ENCODE measurements at places on chromosomes 16 and 17.
A peak's percentile ranks its signal among the peaks of the same experiment; 100 is the strongest.

DNA sequence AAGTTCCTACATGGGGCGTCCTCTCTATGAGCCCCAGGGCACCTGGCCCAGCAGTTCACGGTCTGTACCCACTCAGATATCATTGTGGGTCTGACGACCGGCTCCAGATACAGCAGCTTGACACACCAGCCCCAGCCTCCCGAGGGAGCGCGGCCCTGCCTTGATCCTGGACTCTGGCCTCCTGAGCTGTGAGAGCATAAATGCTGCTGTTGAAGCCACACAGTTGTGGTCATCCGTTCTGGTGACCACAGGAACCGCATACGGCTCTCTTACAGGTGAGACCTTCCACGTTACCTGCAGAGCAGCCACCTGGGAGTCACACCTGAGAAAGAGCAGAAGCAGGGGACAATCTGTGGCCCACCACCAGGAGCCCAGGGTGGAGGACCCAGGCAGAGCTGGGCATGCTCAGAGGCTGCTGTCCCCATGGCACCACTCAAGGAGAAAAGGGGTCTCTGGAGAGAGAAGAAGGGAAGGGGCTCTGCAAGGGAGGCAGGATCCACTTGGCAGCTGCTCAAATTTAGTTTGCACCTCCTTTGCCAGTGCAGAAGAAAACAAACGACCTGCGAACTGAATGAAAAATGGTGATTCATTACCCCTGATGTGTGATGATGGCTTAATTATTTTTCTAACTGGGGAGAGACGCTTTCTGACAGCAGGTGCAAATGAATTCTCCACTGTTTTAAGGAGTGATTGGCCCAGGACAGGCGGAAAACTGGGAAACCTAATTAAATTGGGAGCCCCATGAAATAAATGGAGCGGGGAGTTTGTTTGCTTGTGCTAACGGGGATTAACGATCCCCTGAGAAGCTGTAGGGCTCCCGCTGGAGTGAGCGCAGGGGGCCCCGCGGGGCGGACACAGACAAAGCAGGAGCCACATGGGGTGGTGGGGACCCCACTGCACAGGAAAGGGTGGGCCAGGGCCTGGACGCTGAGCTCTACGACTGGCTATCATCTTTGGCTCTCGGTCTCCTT, 208.9 kb downstream of the RBFOX3 start:
- no peak for DNase-seq

DNA sequence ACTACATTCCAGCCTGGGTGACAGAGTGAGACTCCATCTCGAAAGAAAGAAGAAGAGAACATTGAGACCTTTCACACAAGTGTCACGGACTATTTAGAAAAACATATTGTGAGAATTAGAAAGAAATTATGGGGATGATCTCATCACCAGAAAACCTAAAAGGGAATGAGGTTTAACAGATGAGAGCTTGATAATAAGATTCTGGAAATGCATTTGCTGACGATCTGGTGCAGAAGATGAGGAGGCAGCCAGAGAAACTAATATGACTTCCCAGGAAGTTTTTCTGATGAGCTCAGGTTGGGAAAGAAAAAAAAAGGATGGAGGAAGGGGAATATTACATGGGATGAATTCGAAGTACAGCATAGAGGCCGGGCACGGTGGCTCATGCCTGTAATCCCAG, 10.8 kb upstream of the APOH start:
- DNase-seq: no peak

GRCh38 chr17:46125831-46126230, 67.4 kb downstream of the KANSL1 start:
- DNase-seq: no peak

- no peak for DNase-seq
Measured at GRCh38 chr16:54846766-54847165, 83.9 kb upstream of the IRX5 start.

DNA sequence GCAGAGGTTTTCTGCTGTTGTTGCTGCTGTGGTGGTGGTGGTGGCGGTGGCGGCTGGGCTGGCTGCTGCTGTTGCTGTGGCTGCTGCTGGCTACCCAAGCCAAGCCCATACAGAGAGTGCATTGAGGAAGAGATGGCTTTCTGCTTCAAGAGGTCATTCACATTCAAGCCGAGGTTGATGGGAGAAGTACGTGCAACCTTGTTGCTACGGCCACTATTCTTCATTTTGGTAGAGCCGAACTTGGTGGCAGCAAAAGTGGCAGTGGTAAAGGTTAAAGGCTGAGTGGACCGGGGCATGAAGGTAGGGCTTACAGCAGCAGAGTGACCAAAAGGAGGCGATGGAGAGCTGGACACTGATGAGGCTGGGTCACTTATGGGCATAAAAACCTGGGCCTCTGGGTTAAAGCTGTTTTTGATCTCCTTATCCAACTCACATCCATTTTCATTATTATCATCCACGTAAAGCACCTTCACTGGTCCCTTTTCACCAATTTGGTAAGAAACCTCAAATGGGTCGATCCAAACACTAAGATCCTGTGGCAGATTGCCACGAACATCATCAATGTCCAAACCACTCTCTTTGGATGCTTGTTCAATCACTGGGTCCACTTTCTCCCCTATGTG, 2.8 kb downstream of the TOB1 start:
- no peak for DNase-seq

GRCh38 chr17:61862105-61862574, 1.2 kb downstream of the BRIP1 start:
- DNase-seq: no peak

- no peak for DNase-seq
Measured at GRCh38 chr16:46975165-46975564, 1.7 kb upstream of the DNAJA2 start.

GRCh38 chr16:20920091-20920490, 19.5 kb downstream of the LYRM1 start:
- no peak for DNase-seq

- no peak for DNase-seq
Measured at GRCh38 chr16:23960081-23960885, 124.5 kb downstream of the PRKCB start.

GRCh38 chr17:31068291-31068690, 26.5 kb upstream of the NF1 start:
- DNase-seq: peak; percentile 57

GRCh38 chr17:2867441-2868424, 71.5 kb downstream of the RAP1GAP2 start:
- DNase-seq: no peak

DNA sequence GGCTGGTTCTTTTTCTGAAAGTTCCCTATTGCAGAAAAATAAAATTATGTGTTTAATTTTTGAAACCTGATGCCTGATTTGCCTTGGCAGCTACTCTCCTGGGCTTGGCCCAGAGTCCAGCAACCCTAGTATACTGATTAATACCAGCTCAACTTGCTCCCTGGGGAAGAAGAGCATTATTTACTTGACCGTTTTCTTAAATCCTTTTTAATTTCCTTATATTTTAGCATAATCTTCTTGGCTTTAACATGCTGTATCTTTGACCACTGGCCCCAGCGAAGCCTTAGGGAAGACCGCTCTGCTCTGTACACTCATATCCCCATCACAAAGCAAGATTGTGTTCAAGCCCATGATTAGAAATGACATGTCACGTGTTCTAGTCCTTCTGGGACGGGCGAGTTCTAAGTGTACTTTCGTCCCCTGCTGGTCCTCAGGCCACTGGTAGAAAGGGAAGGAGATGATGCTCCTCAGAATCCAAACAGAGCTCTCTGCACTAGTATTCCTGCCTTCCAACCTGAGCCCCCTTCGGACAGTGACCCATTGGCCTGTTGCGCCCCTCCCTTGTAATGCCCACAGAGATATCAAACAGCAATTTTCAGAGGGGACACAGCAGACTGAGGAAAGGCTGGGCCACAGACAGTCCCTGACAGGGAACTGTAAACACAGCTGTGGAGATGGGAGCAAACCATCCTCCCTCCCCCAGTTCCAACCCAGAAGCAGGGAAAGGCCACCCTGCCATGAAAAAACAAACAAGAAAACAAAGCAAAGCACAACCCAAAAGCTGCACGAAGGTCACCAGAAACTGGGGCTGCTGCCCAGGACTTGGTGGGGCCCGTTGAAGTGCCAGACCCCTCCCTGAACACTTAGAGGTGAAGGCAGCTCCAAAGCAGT, 4.3 kb upstream of the EZH1 start:
- no peak for DNase-seq

- no peak for DNase-seq
Measured at GRCh38 chr17:21500064-21500463, 123.9 kb downstream of the KCNJ12 start.

GRCh38 chr16:81431554-81432353, 12.9 kb upstream of the CMIP start:
- no peak for DNase-seq

DNA sequence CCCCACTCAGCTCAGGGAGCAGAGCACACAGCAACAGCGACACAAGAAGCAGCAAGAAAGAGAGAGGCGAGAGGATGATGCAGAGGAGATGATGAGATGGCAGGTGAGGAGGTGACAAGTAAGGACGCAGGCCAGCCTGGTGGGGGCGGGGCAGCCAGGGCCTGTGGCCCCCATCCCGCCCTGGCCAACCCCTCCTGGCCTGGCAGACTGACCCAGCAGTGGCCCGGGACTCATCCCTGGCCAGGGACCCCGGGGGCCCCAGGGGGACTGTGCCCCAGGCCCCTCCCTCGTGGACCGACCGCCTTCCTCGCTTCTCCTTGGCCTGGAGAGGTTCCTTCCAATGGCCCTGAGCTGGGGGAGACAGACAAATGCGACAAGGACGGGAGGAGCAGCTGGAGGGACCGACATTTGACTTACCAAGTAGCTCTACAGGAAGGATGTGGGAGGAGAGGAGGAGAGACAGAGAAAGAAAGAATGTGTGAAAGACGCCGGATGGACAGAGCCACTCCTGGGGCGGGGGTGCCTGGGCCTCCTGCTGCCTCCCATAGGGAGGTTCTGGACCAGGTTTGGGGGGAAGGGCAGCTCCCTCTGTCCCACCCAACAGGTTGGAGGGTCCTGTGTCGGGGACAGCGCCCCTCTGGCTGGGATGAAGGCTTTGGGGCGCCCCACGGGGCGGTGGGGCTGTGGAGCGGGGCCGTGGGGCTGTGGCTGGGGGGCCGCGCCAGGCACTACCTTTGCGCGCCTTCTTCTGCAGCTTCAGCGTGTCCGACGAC, 6.8 kb downstream of the MTSS2 start:
- no peak for DNase-seq

DNA sequence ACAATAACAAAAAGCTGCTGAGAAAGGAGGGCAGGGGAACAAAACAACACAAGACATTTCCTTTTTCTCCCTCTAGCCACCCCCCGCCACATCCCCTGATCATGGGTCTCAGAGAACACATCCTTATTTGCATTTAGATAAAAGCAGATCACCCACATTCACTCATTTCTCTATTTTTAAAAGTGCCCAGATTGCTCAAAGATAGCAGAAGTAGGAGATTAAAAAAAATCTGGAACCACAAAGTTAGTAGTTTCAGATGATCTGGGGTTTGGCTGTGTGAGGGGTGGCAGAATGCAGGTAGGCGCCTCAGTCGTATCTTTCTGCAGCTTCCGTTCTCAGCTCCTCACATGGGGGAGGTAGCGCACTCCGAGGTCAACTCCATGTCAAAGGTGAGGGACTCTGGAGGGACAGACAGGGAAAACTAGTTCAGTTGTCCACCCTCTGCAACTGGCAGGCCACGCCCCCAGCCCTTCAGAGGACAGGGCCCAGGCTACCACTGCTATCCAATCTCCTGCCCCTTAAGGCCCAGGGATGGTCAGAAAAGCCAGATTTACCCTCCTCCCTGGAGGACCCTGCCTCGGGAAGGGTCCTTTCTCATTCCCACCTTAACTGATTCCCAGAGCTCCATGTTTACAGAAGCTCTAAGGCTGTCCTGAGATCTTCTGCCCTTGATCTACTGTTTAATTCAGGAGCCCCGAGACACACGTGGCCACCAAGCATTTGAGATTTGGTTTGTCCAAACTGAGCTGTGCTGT, 27.3 kb downstream of the STAT5A start:
- no peak for DNase-seq

DNA sequence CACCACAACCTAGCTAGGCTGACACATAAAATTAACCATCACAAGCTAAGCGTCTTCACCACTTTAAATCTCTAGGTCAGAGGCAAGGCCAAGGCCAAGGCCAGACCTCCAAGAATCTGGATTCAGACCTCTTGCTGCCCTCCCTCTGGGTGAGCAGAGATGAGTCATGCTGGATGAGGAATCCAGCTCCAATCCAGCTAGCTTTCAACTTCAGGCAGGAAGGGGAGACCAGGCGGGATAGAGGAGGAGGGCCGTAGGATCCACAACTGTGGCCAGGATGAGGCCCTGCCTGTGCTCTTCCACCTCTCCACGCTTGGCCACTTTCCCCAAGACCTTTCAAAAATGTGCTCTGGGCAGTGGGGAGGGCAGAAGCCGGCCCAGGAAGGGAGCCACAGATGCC, 14.7 kb downstream of the LRRC75A start:
- no peak for DNase-seq

DNA sequence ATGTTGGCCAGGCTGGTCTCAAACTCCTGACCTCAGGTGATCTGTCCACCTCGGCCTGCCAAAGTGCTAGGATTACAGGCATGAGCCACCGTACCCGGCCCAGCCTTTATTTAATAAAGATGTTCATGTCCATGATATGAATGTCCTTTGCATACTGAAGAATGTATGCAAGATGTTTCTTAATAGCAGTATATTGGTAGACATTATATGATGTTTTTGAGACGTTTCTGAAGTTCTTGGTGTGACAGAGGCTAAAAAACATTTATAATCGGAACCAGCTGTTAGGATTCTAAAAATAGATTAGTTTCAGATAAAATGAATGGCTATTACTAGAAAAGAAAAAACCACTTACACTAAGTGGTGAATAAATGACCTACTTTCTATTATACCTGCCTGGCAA, 11.8 kb downstream of the PDZD9 start:
- DNase-seq: no peak

GRCh38 chr16:824194-824593, 23.7 kb upstream of the GNG13 start:
- DNase-seq: no peak

DNA sequence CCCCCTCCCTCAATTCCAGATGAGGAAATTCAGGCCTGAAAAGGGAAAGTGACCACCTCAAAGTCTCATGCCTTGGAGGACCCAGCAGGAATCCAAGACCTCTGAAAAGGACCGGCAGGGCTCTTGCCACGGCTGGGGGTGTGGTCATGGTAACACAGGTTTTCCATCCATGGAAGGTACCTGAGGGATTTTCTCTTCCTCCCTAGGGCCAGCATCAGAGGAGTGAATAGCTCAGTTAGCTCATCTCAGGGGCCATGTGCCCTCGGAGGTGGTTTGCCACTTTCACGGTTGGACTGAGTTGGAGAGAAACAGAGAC, 1.3 kb downstream of the CIITA start:
- DNase-seq: no peak

GRCh38 chr17:57016764-57017116, 38.8 kb downstream of the SCPEP1 start:
- DNase-seq: no peak

DNA sequence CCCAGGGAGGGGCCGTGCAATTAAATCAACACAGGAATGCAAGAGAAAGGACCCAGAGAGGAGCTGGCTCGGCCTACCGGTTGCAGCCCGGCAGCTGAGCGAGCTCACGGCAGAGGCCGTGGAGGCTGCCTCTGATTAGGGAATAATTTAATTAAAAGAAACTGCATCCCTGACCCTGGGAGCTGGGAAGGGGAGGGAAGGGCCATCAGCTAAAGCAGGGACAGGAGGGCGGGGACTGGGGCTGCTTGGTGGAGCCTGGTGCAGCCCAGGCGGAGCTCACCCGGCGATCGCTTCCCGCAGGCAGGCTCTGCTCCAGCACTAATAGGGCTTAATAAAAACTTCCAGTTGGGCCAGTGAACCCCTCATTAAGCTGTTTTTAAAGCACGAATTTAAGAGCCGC, 43.4 kb downstream of the LMF1 start:
- no peak for DNase-seq

GRCh38 chr17:3534881-3535252, 22.7 kb downstream of the TRPV3 start:
- DNase-seq: peak; percentile 67
